Posterior cingulate gyrus (tissue), 11 donors: ENCODE measurements at places on chromosomes 6 and 20.

- no peak for DNase-seq
Observed at GRCh38 chr6:169186496-169187169, 67.0 kb downstream of the THBS2 start.

- DNase-seq: no peak
Observed at GRCh38 chr6:110810896-110811586, 4.2 kb downstream of the CDK19 start.

- DNase-seq: no peak
Observed at GRCh38 chr6:149503276-149503675, 18.5 kb upstream of the ZC3H12D start.

GRCh38 chr6:16265351-16266341 lies 27.3 kb downstream of the GMPR start:
- no peak for DNase-seq
